Left hindlimb (tissue), 1 donor: ENCODE measurements at places on chromosomes 6 and 20.

- DNase-seq = no peak
Observed at GRCh38 chr20:33790566-33790965, 20.6 kb upstream of the CHMP4B start.

DNA sequence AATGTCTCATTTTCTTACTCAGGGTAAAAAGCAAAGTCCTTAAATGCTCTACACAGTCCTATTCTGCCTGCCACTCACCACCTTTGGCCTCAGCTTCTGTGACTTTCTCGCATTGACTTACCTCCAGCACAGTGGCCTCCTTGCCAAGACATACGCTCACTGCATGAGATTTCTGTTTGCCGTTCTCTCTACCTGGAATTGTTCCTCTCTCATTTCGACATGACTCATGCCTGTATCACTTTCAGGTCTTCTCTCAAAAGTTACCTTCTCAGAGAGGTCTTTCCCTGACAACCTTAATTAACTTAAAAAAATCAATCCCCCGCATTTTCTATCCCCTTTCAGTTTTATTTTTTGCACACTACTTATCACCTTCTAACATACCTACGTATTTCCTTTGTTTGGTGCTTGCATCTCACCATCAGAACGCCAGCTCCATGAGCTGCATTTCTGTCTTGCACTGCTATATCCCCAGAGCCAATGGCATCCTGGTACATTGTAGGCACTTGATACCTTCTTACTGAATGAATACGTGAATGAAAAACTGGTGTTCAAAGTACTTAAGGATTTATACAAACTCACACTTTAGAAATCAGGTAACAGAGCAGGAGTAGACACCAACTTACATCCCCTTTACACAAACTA is 24.5 kb downstream of the TENT5A start:
- DNase-seq = no peak

- no peak for DNase-seq
Observed at GRCh38 chr20:4227085-4227821, 211.9 kb upstream of the RNF24 start.

- no peak for DNase-seq
Observed at GRCh38 chr6:6916598-6916997, 191.2 kb upstream of the RREB1 start.

DNA sequence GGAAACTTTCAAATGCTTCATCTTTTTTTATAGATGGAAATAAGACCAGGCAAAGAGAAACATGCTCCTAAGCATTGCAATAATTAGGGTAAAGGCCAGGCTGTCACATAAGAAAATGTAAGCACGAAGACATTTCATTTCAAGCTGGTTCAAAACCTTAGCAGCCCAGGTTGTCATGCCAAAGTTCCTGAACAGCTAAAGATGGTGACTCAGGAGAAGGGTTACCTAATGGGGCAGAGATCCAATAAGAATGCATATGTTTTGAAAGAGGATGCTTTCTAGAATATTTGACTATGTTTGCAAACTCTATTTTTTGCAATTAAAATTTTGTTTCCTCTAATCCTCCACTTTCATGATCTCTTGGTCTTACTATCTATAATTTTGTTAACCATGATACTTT is 65.6 kb upstream of the PHACTR2 start:
- DNase-seq = no peak

GRCh38 chr20:49712996-49713752 is 504 bp downstream of the B4GALT5 start:
- peak; percentile 65 for DNase-seq

GRCh38 chr6:129140526-129140925 is 257.6 kb downstream of the LAMA2 start:
- peak; percentile 60 for DNase-seq

DNA sequence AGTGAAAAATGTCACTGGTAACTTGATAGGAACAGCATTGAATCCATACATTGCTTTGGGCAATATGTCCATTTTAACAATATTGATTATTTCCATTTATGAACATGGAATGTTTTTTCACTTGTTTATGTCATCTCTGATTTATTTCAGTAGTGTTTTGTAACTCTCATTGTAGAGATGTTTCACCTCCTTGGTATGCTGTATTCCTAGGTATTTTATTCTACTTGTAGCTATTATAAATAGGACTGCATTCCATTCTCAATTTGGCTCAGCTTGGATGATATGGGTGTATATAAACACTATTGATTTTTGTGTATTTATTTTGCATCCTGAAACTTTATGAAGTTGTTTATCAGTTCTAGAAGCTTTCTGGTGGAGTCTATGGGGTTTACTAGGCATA is 730.3 kb downstream of the DOK5 start:
- no peak for DNase-seq

DNA sequence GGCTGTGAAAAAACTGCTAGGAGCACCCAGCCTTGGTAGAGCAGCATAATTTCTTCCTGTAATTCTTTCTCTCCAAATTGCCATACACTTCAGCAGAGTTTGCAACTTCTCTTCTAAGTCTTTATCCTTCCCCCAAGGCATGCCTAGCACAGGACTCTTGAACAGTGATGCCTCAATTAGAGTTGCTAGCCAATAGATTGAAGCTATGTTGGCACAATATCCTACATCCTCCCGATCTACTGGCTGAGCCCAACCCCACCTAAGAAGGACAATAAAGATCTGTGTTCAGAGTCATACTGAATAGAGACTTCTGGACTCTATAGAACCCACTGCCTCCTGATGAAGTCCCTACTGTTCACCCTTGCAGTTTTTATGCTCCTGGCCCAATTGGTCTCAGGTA is at the start of gene DEFB126:
TSS of gene DEFB126 (plus strand) at position 301 of the 400 bp plus-strand sequence. CDS start at position 340, 39 bp downstream.
- no peak for DNase-seq

DNA sequence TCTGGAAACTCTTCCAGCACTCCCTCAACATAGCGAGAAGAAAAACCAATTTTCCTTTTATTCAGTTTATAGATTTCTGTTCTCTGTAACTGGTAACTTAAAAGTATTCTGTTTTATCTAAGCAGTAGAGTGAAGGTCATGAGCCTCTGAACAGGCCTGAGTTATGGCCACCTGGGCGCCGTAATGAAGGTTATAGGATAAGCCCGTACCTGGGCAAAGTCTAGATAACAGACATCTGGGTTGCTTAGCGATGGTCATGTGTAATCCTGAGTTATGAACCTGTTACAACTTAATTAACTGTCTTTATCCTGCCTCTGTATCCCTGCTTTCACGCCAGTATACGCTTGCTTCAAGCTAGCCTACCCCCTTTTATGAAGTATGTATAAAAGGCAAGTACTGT is 13.0 kb upstream of the FAM217A start:
- DNase-seq = no peak

GRCh38 chr6:11833626-11834592 is 55.3 kb upstream of the ADTRP start:
- no peak for DNase-seq

GRCh38 chr6:3913958-3914337 is 64.8 kb downstream of the FAM50B start:
- DNase-seq = no peak

DNA sequence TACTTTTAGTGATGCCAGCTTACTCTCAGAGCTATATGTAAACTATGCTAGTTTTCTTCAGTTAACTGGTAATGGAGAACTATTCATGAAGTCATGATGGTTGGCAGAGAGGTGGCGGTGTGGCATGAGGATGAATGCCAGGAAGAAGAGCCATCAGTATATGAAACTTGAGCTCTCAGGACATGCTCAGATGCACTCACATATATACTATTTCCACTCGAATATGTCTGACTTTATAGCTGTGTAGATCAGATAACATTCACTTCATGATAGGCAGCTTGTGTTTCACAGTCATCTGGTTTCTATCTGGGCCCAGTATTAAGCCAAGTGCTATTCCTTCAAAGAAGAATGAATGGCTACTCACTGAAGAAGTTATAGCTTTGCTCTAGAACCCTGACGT is 46.2 kb upstream of the CEP85L start:
- DNase-seq = no peak

GRCh38 chr6:4153514-4153985 is 18.2 kb upstream of the ECI2 start:
- DNase-seq = no peak

GRCh38 chr6:10404107-10404798 is 10.6 kb downstream of the TFAP2A start:
- peak; percentile 95 for DNase-seq

GRCh38 chr6:157045831-157046454 is 268.8 kb downstream of the ARID1B start:
- DNase-seq = no peak

GRCh38 chr6:3288711-3289663 is 30.2 kb downstream of the PSMG4 start:
- no peak for DNase-seq

DNA sequence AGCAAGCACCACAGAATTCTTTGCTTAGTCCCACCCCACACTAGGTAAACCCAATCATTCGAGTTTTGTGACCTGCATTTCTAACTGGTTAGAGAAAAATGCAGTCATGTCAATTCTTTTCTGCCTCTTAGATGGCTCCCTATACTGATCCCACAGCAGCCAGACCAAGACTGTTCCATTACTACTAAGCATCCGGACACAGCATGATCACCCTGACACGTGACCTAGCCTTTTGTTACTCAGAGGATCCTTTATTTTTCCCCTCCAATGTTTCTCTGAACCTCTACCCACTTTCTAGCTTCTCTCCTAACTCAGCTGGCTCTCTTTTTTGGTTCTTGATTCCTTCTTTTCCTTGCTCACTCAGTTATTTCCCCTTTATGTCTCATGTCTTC is 87.9 kb downstream of the PDE10A start:
- no peak for DNase-seq

GRCh38 chr6:9621276-9621675 is 793.6 kb downstream of the TFAP2A start:
- no peak for DNase-seq

GRCh38 chr20:13749811-13750210 is 34.9 kb downstream of the ESF1 start:
- no peak for DNase-seq

GRCh38 chr6:109381061-109381746 is 1.1 kb downstream of the CD164 start:
- no peak for DNase-seq

- DNase-seq = no peak
Observed at GRCh38 chr6:117494283-117494682, 11.8 kb downstream of the DCBLD1 start.

DNA sequence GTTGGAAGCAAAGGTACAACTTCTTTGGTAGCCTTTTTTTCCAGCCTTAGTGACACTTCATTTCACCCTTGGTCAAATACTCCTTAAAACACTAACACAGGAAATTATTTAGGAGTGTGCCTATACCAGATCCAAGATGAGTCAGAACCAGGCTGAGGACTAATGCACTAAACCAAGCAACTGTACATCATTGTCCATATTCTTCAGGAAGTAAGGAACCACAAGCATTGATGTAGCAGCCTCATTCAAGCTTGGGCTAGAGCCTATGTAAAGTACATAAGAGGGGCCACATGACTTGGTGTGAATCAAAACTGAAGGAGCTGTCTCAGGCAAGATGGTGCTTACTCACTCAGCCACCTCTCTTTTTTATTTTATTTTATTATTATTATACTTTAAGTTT is 20.7 kb upstream of the ADGB start:
- DNase-seq = no peak

GRCh38 chr20:18066421-18067333 is 9.0 kb upstream of the OVOL2 start:
- DNase-seq = no peak

DNA sequence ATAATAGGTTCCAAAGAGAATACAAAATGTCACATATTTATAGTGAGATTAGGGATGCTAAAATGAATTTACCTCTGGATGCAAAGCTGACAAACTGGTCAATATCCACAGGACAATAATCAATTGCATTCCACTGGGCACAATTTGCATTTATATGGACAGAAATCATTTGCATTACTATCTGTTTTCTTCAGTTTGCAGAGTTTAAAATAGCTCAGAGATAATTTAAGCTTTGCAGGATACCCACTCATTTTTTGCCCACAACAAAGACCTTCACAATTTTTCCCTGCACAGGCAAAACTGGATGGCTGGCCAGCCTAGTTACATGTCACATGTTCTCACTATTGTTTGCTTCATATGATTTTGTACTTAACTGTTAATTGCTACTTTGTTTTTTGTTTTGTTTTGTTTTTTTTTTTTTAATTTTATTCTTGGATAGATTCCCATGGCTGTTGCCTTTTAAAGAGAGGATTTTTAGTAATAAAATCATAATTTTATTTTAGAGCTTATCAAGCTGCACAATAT is 483.5 kb downstream of the UTRN start:
- DNase-seq = no peak

DNA sequence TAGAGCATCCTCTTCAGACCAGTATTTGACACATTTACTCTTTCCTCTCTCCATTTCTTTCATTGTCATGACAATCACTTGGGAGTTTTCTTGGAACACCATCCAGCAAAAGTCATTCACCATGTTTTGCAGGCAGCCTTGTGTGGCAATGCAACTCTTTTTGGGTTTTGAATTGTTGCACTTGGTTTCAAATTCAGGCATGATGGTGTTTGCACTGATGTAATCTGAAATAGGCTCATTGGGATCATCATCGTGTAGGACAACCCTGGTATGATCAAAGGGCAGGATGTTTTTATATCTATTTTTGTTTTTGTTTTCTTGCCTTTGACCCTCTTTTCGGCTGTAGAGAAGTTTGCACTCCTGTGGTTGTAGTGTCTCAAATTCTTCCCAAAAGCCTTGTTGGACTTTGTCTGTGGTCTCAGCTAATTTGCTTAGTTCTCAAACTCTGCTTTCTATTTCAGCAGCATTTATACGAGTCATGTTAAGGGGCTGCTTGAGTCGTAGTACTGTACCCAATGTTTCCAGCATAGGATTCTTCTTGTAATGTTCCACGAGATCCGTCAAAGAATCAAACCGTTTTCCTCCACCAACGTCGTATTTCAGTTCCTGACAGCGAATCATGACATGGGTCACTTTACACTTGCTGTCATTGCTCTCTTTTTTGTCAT is 160.8 kb upstream of the TNFAIP3 start:
- DNase-seq = no peak
